EH (cell line): ENCODE measurements at places on chromosomes 2 and 18.
A peak's percentile ranks its signal among the peaks of the same experiment; 100 is the strongest.

DNA sequence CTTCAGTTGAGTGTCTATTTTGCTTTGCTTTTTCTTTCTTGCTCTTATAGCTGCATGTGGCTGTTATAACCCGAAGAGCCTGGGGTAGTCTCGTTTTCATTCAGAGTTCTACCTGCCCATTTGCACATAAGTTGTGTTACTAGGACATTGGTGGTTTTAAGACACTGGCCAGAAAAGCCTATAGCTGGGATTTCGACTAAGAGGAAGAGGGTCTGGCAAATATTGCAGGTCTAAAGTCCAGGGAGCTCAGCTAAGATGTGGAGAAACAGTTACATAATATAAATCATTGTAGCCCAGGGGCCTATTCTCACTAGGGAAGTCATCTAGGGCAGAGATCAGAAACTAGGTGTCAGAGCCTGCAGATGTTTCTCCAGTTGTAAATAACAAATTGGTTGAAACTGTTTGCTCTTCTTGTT is 120.8 kb downstream of the BABAM2 start:
- no peak for DNase-seq

GRCh38 chr2:232459419-232460035 is 3.6 kb downstream of the ALPI start:
- DNase-seq, result no peak

DNA sequence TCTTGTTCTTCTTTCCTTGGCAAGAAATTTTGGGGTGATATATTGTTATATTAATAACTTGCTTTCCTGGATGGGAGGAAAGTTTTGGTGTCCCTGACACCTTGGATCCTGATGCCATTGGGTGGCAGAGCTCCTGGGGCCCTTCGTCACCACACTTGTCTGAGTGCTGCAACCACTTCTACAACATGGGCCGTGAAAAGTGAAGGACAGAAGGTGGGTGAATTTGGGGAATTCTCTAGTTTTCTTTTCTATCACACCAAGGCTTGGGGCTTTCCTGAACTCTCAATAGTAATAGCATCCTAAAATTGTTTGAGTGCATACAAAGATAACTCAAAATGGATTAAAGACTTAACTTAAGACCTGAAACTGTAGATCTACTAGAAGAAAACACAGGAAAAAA is 10.0 kb downstream of the ACOXL start:
- no peak for DNase-seq

DNA sequence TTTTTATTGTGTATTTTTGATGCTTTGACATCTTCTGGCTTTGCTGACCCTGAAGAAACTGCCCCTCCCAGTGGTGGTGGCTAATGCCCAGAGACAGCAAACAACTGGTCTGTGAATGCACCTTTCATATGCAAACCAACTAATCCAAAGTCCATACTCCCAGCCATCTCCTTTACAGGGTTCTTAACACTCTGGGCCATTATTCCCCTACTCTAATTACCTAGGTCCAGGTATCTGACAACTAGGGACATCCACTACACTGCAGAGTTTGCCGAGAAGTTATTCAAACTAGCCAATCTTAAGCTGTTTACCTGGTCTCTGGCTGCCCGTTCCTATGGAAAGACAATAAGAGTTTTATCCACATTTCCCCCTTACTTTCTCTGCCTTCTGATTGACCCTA is 73.6 kb downstream of the FSHR start:
- no peak for DNase-seq

DNA sequence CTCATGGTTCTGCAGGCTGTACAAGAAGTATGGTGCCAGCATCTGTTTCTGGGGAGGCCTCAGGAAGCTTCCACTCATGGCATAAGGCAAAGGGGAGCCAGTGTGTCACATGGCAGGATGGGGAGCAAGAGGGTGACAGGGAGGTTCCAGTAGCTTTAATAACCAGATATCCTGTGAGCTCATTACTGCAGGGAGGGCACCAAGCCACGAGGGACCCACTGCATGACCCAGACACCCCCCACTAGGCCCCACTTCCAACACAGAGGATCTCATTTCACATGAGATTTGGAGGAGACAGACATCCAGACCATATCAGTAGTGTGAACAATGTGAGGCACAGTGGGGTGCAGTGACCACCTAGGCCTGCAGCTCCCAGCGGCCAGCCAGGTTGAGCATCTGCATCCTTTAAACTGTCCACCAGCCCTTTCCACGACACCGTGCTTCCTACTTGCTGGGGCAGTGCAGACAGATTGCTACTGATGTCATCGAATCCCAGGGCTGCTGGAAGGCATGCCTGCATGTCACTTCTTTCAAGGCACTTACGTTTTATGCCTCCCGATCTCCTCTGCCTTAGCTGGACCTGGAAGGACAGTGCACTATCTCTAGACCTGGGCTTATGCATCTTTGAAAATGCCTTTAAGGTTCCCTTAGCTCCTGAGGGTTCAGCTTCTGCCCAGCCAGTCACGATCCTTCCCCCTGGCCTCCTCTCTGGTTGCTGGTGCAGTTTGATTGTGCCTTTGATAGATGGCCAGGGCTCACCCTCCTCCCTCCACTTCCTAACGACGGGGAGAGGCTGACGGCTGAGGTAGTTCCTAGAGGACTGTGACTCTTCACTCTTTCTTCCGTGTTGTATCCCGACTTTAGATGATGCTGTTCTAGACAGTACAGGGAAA is 174.3 kb downstream of the FAM210A start:
- no peak for DNase-seq

GRCh38 chr18:74412116-74412880 is 44.8 kb downstream of the DIPK1C start:
- no peak for DNase-seq

GRCh38 chr2:237465515-237466148 is 21.4 kb upstream of the MLPH start:
- DNase-seq, result peak; percentile 99

GRCh38 chr2:190701586-190701985 is 52.7 kb downstream of the NAB1 start:
- no peak for DNase-seq

DNA sequence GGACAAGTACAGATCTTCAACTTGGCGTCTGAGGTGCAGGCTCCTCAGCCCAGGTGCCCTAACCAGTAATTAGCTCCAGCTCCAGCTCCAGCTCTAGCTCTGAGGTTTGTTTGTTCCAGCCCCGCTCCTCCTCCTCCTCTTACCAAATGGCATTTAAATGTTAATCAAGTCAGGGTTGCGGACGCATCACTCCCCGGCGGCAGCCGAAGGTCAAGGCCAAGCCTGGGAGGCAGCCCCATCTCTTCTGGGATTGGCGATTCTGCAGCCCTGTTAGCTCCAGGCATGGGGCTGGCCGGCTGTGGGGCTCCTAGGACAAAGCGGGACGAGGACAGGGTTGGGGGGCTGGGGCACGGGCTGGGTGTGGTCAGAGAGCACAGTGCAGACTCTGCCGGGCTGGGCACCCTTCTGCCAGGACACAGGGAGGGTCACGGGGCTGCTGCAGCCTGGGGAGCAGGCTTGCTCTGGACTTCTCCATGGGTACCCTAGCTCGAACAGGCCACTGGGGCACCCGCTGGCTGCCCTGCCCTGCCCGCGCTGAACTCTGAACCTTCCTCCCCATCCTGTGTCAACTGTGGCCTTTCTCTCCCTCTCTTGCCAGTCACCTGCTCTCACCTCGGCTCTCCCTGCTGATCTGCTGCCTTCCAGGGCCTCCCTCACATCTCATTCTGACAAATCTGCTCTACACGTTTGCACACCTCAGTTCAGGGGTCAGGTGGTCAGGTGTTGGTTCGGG is 203.3 kb downstream of the CELF4 start:
- DNase-seq, result no peak

DNA sequence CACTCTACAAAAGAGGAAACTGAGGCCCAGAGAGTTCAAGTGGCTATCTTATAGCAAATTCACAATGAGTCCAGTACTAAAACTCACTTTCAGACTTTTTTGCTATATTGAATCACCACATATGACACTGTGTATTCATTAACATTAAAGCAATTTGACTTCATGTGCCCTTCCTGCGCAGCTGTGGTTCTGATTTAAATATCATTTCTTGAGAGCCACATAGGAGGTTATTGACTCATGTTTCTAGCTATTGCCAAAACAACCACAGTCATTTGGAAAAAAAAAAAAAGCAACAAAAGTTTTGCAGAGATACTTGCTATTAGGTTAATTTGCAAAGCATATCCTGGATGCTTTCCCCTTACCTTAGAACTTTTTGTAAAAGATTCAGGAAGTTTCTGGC is 341.2 kb downstream of the PIK3C3 start:
- no peak for DNase-seq

- no peak for DNase-seq
Measured at GRCh38 chr2:217055624-217056023, 195.8 kb upstream of the TNP1 start.

GRCh38 chr2:157056200-157056676 is 201.3 kb upstream of the GALNT5 start:
- DNase-seq, result peak; percentile 65

DNA sequence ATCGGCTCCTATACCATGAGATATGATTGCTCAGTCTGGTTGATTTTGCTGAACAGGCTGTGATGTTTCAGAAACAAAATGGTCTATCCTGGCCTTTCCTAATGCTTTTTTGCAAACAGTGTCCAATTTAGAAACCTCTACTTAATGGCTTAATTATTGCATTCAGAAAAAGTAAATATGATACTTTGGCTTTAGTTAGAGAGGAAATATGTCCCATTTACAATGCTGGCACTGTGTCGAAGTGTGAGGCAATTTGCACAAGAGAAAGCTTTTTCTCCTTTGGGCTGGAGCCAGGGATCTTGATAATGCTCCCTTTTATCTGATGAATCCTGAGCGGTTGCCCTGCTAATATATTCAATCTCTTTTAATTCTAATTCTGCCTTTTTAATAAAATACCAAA is 418.9 kb downstream of the EPHA4 start:
- DNase-seq, result no peak
